ENCODE measurements at places on chromosomes 4 and X. TPM values are rescaled to one million over a fixed set of nuclear protein-coding genes. Genes with fewer than 3 reads are reported as not detected.

SSX4B gene
- not detected for polyA plus RNA-seq

DNA sequence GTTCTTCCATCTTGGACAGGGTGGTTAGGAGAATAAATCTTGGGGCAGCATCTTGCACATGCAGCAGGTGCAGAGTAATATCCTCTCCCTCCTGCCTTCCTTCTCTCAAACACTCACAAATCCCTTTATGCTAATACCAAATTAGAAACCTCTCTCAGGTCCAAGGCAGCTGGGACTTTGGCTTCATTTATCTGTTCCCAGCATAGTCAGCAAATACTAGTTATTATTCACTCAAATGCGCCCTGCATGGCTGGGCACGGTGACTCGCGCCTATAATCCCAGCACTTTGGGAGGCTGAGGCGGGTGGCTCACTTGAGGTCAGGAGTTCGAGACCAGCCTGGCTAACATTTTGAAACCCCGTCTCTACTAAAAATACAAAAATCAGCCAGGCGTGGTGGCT is 156.0 kb upstream of the GALNT7 start:
- DNase-seq = no peak

DNA sequence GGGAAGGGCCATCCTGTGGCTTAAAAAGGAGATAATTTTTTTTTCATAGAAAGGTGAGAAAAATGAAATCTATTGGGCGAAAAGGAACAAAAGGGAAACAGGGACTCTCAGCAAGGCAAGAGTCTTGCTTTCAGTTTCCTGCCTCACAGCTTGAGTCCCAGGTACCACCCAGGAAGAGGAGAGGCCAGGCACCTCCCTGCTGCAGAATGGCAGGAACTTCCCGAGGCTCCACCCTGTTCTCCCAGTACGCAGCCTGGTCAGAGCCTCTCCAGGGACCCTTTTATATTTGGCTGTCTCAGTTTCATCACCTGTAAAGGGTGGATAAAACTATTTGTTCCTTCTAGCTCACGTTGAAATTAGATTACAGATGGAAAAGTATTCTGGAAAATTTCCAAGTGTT is 33.8 kb downstream of the UCHL1 start:
- DNase-seq = no peak

DNA sequence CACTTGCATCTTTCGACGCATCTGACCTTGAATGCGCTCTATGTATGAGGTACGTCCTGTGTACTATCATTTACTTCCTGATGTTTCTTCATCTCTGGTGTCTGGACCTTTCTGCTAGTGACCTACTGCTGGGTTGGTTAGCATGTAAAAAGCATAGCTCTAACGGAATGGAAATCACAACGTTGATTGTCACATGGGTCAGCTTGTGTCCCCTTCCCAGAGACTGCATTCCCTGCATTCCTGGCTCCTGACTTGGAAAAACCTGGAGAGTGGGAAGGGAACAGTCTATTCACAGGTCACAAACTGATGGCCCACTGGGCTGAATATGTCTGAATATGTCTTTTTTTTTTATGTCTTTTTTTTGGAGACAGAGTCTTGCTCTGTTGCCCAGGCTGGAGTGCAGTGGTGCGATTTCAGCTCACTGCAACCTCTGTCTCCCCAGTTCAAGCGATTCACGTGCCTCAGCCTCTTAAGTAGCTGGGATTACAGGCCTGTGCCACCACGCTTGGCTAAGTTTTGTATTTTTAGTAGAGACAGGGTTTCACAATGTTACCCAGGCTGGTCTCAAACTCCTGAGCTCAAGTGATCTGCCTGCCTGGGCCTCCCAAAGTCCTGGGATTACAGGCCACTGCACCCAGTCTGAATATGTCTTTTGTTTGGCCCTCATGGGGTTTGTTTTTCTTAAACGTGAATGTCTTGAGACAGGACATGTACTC is 16.3 kb downstream of the LONRF3 start:
- DNase-seq = no peak

- no peak for DNase-seq
These were observed 44.3 kb upstream of the TBL1X start for GRCh38 chrX:9420275-9421265.

- no peak for DNase-seq
These were observed 876.0 kb downstream of the FSTL5 start for GRCh38 chr4:161287678-161288352.

IL13RA2 gene
- 1.4 TPM for polyA plus RNA-seq

GRCh38 chrX:123455693-123456092 is 271.6 kb downstream of the GRIA3 start:
- no peak for DNase-seq

DNA sequence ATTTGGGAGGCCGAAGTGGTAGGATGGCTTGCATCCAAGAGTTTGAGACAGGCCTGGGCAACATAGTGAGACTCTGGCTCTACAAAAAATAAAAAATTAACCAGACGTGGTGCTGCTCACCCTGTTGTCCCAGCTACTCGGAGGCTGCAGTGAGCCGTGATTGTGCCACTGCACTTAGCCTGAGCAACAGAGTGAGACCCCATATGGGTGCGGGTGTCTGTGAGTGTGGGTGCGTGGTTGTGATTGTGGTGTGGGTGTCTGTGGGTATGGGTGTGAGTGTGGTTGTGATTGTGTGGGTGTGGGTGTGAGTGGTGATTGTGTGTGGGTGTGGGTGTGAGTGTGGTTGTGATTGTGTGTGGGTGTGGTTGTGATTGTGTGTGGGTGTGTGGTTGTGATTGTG is 114.6 kb downstream of the UBE2K start:
- DNase-seq = no peak

PWWP3B gene
- polyA plus RNA-seq = 2.3 TPM

DNA sequence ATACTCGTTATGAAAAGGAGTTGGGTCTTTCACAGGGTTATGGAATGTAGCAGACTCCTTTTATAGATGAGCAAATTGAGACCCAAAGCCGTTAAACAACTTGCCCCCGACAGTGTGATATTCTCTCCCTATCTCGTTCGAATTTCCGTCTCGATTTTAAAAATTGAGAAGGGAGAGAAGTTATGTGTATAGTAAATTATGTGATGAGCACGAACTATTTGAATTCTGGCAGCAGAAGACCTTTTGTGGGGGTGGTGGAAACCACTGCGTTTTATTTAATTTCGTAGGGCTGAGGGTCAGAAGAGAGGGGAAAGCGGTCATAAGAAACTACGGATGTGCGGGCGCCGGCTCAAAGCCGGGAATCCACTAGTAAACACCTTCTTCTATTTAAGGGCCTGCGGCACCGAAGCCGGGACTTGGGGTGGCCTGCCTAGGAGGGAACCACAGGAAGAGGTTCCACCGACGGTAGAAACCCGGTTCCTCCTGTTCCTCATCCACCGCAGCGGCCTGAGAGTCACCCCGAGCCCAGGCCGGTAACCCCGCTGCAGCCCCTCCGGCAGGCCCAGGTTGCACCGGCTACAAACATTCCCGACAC is 1.5 kb upstream of the DDX3X start:
- no peak for DNase-seq

PNMA5 gene
- polyA plus RNA-seq = 0.16 TPM

PLP1 gene
- polyA plus RNA-seq = 4.4 TPM

DNA sequence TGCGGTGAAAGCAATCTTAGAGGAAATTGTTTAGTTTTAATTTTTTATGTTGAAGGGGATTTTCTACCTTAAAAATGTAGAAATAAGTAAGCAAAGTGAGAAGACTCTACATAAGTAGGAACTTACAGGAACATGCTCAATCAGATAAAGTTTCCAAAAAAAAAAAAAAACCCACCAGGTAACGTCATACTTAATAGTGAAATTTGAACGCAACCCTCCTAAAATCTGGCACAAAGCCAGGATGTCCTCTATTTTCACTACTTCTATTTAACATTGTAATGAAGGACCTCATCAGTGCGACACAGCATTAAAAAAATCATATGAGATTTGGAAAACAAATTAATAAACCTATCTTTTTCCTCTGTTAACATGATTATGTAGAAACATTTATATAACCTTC is 135.0 kb upstream of the FAT4 start:
- DNase-seq = no peak

DNA sequence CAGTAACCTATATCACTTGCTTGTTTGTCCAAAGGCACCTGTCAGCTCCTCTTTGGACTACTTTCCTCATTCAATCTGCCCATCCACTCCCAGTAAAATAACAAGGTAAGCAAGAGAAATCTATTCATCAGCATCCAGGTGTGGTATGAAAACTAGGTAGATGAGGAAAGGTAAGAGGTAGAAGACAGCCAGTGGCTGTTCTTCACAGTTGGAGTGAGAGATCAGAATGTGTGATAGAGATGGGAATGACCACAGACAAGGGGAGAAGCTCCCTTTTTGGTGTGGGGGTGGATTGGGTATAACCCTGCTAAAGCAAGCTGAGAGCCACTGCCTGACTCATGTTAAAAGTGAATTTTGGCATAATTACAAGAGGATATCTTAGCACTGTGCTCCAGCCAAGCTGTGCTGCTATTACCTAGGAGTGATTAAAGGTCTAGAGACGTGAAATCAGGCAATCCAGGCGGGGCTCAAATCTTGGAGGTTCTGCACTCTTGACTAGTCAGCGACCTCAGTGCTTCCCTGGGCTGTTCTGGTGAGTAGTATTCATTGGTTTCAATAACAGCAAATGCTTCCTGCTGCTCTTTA is 28.1 kb upstream of the RASL11B start:
- DNase-seq = no peak

DNA sequence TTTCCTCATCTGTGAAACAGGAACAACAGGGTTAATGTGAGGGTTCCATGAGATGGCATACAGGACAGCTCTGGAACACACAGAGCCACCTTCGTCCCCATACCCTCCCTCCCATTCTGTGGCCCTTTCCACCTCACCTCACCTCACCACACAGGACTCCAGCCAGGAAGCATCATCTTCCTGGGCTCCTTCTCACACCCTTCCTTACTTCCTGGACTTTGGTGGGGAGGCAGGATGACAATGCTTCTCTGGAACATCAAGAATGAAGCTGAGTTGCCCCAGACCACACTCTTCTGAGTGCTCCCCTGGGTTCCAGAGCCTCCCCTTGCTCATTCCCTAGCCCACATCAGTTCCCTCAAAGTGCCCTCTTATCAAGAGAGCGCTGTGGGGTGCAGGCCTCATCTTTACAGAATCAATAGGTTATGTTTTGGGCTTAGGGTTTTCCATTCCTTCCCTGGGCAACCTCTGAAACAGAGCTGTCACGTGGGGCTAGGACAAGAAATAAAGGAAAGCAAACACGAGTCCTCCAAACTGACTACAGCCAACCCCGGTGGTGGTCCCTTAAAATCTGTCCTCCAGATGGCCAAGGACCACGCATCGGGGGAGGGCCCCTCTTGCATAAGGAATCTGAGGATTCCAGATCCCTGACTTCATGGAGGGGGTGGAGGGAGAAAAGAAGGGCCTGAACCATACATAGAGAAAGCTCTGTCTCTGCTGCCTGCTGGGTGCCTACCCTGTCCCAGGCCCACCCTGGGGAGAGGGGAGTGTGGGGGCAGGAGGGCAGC is 74.4 kb upstream of the ATP6AP2 start:
- no peak for DNase-seq

TIMM8A gene
- polyA plus RNA-seq = 17.7 TPM

GLRA3 gene
- 0.14 TPM for polyA plus RNA-seq

- no peak for DNase-seq
These were observed 16.9 kb upstream of the XPNPEP2 start for GRCh38 chrX:129721870-129722269.

- DNase-seq = no peak
These were observed 80.4 kb downstream of the ZFX start for GRCh38 chrX:24229976-24230375.

DNA sequence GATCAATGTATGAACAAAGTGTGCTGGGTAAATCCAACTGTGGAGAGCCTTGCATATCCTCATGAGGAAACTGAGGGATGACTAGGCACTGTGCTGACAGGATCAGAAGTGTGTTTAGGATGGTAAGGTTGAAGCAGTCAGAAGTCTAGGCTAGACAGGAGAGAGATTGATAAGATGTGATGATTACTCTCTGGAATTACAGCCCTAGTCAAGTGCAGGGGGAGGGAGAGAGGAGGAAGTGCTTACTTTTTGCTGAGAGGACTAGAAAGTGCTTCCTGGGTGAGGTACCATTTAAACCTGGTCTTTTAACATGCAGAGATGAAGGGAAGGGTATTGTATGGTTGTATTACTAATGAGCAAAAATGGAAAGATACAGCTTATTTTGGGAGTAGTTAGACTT is 23.7 kb downstream of the FHIP1A start:
- DNase-seq = no peak

GRCh38 chrX:23656091-23656490 is 11.2 kb upstream of the PRDX4 start:
- no peak for DNase-seq

DNA sequence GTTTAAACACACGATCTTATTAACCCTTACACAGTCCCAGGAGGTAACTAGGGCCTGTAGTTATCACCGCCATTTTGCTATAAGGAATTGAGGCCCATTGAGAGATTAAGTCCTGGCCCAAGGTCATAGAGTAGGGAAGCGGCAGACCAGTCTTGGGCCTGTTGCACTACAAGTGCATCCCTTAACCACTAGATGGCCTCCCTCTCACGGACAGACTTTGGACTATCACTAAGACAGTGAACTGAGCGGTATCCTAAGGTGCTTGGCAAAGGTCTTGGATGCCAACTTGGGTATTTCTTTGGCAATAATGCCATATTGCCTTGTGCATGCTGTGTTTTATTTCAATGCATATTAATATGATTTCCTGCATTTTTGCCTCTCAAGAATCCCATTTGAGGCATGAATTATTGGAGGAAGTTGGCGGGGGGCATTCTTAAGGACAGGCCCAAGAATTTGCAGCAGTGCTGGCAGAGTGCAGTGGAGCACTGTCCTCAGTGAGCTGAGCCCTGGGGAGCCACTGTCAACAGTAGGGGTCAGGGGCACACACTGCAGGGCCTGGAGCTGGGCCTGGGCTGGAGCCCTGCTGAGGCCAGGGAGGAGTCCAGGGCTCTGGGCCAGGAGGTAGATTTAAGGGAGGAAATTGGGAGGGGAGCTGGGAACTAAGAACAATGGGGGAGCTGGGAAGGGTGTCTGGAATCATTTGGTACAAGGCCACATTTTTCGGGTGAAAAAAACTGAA is 147.4 kb downstream of the SMIM20 start:
- no peak for DNase-seq

DNA sequence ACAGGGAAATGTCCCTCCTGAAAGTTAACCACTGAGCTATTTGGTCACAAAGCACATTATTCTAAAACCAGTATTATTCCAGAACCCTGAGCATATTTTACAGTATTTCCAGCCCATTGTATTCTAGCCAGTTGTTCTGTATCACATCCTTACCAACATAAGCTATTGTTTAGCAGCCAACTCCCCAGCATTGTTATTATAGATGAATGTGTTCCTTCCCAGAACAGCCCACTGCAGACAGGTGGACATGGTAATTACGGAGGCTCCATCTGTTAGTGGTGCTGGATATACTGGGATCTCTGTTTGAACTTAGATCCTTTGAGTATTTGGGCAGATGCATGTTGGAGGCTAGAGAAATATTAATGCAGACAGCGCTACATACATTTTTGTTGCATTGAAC is 126.1 kb downstream of the MGST2 start:
- DNase-seq = no peak

LRAT gene
- polyA plus RNA-seq = 0.69 TPM

HS6ST2 gene
- polyA plus RNA-seq = 25.1 TPM

CYLC1 gene
- not detected for polyA plus RNA-seq

COL25A1 gene
- 14.5 TPM for polyA plus RNA-seq

DNA sequence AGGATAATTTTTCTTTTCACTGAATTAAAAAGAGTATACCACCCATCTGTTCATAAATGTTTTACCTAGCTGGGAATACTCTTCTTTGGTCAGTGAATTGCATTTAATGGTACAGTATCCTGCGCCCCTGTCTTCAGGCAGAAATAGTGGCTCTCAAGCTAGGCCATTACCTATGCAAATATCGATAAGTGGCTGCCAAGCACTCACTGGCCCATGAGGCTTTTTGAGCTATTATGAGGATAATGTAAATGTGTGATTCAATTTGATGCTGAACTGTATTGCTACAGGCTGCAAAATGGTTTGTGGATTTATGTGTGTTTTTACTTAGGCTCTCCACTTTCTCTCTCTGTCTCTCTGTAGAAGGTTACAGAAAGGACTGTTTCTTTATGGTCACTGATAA is 30.1 kb upstream of the MTMR1 start:
- no peak for DNase-seq
